ENCODE measurements at places on chromosomes 1 and 21.

DNA sequence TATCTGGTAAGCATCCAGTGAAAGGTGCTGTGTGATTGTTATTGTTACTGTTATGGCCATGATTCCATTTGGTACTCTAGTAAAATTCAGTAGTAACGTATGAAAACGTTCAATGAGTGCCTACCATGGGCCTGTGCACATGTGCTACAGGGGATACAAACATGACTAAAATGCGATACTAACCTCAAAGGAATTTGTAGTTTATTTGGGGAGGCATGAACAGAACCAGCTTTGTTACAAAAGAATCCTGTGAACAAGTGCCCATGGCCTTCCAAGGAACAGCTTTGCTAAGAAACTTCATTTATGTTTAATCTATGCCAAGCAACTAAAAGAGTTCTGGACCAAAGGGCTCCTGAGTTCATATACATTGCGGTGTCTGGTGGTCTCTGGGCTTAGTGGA, 28.7 kb downstream of the PTGFR start:
- DNase-seq, result no peak

DNA sequence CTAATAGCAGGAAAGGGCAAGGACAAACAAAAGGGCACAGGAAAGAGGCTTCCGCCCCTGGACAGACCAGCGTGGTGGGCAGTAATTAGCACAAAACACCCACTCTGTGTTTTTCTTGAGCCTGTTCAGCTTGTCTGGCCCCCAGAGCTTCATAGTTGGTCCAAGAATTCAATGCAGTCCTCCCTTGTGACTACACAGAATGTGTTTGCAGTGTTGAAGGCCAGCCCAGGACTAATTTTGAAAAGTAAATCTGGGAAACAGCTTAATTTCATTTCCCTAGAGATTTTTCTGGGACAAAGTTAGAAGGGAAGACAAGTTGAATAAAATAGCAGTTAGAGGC, 49.2 kb upstream of the LMO4 start:
- DNase-seq, result no peak

DNA sequence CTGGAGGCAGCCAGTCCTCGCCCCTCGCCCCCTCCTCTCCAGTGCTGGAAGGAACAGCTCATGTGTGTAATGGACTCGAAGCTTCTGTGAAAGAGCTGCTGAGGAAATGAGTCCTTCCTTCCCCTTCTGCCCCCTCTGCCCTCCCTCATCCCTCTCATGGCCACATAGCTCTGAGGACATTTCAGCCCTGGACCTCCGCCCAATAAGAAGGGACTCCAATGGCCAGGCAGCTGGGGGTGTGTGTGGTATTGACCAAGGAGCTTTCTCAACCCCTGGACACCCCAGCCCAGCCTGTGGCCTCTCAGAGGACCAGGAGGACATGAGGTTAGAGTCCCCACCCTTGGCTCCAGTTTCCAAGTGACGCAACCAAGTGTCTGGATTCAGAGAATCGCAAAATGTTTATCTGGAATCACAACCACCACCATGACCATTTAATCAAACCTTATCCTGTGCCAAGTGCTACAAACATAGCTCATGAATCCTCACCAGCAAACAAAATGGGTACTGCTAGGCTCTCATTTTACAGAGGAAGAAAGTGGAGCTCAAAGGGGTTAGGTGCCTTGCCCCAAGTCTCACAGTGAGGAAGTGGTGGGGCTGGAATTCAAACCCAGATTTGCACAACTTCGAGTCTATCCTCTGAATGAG, 47.8 kb upstream of the ECE1 start:
- peak; percentile 30 for DNase-seq

GRCh38 chr1:59105548-59106507, 191.1 kb upstream of the FGGY start:
- DNase-seq, result no peak

- no peak for DNase-seq
Observed at GRCh38 chr1:39877980-39878956, 5.0 kb downstream of the TRIT1 start.

DNA sequence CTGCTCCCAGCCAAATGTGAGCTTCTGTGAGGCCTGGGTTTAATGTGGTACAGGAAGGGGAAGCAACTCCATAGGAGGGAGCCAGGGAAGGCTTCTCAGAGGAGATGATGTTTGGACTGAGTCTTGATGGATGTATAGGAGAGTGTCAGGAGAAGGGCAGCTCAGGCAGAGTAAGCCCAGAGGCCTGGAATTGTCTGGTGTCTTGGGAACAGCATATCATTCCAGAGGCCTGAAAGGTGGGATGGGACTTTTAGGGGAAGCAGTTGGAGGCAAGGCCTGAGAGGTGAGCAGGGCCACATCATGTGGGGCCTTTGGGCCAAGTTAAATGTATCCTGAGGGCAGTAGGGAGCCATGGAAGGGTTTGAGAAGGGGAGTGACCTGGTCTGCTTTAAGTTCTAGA, 148.6 kb upstream of the WNT4 start:
- DNase-seq, result no peak

GRCh38 chr21:36015045-36015444, 45.3 kb downstream of the SETD4 start:
- DNase-seq, result no peak

- no peak for DNase-seq
Observed at GRCh38 chr1:211229365-211229759, 29.8 kb upstream of the RCOR3 start.

GRCh38 chr1:154499446-154499845, 2.6 kb upstream of the TDRD10 start:
- no peak for DNase-seq

GRCh38 chr1:153771841-153772593, 3.2 kb upstream of the SLC27A3 start:
- DNase-seq, result no peak

GRCh38 chr1:151048645-151049032, 1.1 kb downstream of the C1orf56 start:
- DNase-seq, result no peak

- no peak for DNase-seq
Observed at GRCh38 chr1:228350831-228351781, 55.5 kb downstream of the TRIM11 start.

- DNase-seq, result no peak
Observed at GRCh38 chr21:36701756-36702621, 3.1 kb downstream of the SIM2 start.

GRCh38 chr1:173917149-173917548, at the start of gene SERPINC1:
SERPINC1 (minus strand) TSS chr1:173917327; CDS start chr1:173917259, 68 bp downstream.
- no peak for DNase-seq

GRCh38 chr21:39434950-39435349, 10.6 kb downstream of the LCA5L start:
- no peak for DNase-seq

DNA sequence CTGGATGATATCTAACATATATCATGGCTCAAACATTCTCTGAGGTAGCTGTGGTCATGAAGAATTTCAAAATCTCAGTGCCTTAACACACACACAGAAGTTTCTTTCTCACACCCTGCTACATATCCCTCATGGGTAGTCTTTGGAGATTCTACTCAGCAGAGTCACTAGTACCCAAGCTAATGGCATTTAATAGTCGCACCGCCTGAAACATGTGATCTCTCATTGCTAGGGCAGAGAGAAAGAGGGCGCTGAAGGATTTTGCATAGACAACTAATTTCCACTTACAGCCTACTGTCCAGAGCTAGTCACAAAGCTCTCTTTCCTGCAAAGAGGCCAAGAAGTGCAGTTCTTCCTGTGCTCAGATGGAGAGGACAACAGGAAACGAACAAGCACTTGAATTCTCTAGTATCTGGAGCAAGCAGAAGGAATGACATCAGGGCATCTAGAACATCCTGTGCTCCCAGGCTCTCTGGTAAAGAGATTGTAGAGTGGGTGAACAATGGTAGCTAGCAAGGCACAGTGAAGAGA, 183.4 kb upstream of the PTBP2 start:
- DNase-seq, result no peak

- no peak for DNase-seq
Observed at GRCh38 chr1:214467078-214467585, 84.3 kb downstream of the PTPN14 start.

GRCh38 chr1:216518844-216519627, 95.8 kb upstream of the USH2A start:
- DNase-seq, result no peak

DNA sequence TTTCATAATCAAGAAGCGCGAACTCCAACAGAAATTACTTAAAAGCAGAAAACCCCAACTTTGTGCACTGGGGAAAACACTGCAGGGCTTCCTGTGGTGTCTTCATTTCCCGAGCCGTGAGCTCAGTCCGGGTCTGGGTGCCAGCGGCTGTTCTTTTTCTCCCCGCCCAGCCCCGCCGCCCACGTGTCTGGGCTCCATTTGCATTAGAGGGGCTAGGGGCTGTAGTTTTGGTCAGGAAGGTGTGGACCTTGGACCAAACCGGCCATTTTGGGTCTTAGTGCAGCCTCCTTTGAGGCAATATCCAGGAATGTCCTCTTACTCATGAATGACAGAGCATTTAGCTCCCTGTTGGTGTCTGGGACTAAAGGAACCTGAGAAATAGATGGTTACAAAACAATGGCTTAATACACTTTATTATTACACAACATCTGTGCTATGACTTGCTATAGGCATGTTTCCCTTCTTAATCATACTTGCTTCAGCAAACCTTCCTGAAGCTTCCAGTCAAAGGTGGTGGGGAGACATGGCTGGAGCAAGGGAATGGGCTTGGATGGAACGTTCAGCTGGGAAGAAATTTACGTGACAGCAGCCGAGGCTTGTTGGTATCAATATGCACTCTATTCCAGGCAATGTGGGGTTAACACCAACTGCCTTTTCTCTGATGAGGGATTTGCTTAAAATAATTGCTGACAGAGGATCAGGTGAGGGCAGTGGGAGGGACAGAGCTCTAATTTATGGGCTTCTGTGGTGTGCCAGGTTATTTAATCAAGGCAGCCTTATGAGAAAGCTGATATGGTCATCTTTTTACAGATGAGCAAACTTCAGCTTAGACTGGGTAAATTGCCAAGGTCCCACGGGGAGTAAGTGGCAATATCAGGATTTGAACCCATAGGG, 1.1 kb downstream of the AGTRAP start:
- no peak for DNase-seq

Measured in amniotic stem cell (primary cell).